ENCODE measurements at places on chromosomes 6 and 20.

DNA sequence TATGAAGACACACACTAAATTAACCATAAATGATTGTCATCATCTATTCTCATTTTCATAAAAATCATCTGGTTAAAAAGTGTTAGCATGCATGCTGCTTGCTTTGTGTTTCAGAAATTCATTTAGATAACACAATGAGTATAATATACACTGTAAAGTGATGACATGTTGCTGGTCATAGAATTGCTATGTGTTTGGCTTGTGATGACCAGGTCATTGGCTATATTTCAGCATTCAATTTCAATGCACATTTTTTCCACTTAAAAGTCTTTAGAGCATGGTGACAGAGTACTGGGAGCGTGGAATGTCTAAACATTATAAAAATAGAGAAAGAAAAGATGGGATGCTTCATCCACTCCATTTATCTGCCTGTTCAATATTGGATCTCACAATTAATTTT lies 1291.1 kb upstream of the MAP3K7 start:
- DNase-seq: no peak

- no peak for DNase-seq
Measured at GRCh38 chr6:139508023-139508422, 133.6 kb upstream of the CITED2 start.

- no peak for DNase-seq
Measured at GRCh38 chr20:43680981-43681380, 14.1 kb downstream of the MYBL2 start.

GRCh38 chr6:75794351-75794846 lies 45.4 kb downstream of the MYO6 start:
- DNase-seq: no peak

DNA sequence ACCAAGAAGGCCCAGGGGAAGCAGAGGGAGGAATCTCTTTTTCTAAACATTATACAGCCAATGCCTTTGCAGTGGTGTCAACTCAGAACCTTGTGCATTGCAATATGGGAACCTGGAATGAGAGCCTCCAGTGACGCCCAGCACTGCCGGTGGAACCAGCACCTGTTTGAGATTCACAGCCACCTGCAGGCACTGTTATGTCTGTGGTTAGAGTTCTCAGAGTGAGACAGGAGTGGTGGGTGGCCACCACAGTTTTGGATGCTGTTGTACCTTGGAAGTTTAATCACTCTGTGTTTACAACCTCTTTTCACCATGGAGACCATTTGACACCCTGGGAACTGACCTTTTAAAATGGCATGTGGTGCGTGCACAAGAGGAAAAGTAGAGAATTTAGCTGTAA lies 185.3 kb upstream of the KCNG1 start:
- DNase-seq: no peak

- peak; percentile 27 for DNase-seq
Measured at GRCh38 chr6:56699066-56699654, 56.5 kb upstream of the DST start.

- no peak for DNase-seq
Measured at GRCh38 chr6:101391772-101392585, 1.5 kb upstream of the GRIK2 start.

GRCh38 chr6:47275640-47276039 lies 34.1 kb downstream of the TNFRSF21 start:
- no peak for DNase-seq

- no peak for DNase-seq
Measured at GRCh38 chr6:128918886-128919285, 35.9 kb downstream of the LAMA2 start.

- no peak for DNase-seq
Measured at GRCh38 chr6:1363729-1364572, 25.4 kb upstream of the FOXF2 start.

DNA sequence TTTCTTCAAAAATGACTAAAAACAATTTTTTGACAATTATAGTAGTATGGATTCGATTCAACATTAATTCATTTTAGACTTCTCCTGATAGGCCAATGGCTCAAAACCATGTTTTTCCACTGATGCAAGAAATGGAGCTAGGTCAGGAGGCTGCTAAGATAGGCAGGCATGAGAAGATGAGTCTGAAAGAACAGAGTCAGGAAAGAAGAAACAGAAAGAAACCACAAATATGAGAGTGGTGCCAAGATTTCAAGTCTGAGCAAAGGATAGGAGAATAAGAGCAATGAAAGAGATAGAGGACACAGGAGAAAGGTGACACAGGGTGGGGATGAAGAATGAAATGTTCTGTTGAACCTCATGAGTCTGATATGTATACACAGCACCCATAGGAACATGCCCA lies 112.2 kb downstream of the TASP1 start:
- DNase-seq: no peak

DNA sequence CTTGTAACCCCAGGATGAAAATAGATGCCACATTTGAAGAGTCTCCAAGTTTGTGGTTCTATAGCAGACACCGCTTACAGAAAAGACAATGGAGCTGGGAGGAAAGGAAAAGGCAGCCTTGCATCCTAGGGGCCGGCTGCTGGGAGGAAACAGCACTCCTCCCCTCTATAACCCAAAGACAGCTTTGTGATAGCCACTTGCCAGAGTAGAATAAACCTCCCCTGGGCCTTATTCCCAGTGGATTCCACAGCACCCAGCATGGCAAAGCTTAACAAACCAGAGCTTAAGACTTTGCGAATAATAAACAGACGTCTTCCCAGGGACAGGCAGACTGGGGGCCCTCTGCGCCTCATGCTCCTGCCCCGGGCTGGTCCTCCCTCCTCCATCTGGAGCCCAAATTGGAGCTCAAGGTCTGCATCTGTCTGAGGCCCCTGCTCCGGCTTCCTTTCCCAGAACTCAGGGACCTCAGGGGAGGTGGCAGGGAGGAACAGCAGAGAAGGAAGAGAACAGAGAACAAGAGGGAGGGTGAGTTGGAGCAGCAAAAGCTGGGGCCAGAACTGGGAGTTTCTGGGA lies 8.8 kb upstream of the TAF8 start:
- no peak for DNase-seq

GRCh38 chr6:50935442-50935841 lies 116.8 kb downstream of the TFAP2B start:
- no peak for DNase-seq

DNA sequence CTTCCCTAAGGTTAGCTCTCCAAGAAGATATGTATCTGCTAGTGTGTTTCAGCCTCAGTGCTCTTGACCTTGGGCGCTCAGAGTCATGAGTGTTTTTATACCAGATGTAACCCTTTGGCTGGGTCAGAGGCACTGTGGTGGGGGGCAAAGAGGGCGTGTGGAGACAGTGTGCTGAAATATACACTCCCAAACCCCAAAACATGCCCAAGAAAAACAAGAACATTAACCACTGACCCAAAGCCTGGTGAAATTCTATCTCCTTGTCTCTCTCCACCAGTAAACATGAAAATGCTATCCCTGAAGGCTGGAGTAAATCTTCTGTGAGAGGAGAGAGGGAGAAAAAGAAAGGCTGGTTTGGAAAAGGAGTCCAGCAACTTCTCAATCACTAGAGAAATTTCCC lies 47.9 kb downstream of the ISM1 start:
- no peak for DNase-seq

DNA sequence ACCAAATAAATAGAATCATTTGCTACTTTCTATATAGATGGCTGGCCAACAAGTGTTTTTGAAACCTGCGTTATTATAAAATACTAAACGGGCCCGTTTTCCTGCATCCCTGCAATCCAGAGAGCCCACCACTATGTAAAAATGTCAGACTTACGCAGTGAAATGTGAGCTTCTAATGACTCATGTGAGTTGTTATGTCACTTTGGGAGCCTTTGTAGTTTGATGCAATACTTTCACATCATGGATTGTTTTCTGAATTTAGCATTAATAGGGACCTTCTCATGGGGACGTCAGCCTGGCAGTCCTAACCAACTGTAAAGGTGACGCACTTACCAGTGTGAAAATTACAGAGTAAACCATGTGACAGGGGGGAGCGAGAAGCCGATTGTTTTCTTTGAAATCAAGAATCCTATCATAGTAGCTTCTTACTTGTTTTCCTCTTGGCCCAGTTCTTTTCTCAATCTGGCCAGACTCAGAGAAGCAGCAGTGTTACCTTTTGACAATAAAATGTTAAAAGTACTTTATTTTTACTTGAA lies 75.3 kb downstream of the SSR1 start:
- DNase-seq: no peak

- DNase-seq: no peak
Measured at GRCh38 chr6:163705923-163706322, 291.4 kb downstream of the QKI start.

DNA sequence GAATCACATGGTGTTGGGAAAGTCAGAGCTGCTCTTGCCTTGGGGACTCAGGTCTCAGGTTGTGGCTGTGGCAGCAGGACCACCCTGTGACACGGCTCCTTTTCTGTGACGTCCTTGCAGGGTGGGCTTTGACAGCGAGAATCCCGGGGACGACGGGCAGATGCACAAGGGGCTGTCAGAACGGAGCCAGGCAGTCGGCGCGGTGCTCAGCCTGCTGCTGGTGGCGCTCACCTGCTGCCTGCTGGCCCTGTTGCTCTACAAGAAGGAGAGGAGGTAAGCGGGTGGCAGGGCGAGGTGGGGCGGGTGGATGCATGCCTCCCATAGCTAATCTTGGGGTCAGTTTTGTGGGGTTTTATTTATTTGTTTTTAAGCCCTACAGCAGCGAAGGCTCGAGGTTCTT lies 19.2 kb upstream of the SLC22A1 start:
- no peak for DNase-seq

DNA sequence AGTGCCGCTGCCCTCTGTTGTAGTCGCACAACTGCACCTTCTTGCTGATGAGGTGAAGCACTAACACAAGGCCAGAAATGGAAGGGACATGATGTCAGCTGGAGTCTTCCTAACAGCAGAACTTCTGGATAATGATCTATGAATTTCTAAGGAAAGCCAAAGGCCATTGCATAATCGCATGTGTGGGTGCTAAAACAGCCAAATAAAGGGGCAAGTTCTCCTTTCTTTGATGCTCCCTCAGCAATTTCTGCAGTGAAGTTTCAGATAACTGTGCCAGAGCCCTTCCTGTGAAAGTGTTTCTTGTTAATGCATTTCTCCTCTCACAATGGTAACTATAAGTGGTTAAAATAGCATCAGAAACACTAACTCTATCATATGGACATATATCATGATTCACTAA lies 8.0 kb upstream of the F13A1 start:
- DNase-seq: no peak

DNA sequence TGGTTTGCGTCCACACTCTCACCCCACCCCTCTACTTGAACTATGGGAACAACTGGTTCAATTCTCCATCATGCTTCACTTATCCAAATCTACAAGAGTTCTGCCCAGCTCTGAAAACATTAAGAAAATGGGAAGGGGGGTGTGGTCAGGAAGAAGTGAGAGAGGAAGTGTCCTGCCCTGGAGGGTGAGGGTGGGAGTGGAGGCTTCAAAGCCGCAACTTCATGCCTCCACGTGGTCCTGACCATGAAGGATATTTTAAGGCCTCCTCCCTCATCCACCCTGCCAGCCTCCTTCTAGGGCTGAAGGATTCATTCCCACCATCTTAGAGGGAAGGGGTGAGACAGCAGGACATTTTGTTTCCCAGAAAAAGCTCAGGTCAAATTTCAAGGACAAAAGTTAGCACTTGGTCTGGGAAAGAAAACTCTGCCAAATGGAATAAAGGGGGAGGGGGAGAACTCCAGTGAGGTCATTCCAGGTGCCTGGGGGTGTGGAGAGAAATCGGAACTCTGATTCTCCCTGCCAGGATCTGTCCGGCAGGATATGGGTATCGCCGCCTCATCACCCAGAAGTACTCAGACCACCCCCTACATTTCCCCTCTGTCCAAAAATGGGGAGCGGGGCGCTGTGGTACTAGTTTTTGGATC lies 4.9 kb downstream of the RIMS4 start:
- DNase-seq: no peak

DNA sequence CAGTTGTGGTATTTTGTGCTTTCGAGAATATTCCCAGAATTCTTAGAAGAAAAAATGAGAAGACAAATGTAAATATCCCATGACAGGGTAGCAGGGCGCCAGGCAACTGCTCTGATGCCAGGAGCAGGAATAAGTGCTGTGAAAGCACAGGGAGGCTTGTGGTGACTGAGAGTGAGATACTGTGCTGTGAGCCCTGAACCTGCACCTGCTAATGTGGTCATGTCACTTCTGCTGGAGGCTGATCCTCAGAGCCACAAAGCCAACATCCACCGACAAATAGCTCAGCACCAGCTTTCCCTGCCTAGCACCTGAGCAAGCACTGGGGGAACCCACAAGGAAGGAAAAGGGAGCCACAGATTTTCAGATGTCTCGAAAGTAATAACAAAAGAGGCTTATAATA lies 368.6 kb upstream of the CDH4 start:
- no peak for DNase-seq

GRCh38 chr6:24394780-24395437 lies 7.8 kb upstream of the MRS2 start:
- peak; percentile 53 for DNase-seq

GRCh38 chr6:116616737-116617053 lies 416 bp downstream of the RSPH4A start:
- DNase-seq: peak; percentile 6

DNA sequence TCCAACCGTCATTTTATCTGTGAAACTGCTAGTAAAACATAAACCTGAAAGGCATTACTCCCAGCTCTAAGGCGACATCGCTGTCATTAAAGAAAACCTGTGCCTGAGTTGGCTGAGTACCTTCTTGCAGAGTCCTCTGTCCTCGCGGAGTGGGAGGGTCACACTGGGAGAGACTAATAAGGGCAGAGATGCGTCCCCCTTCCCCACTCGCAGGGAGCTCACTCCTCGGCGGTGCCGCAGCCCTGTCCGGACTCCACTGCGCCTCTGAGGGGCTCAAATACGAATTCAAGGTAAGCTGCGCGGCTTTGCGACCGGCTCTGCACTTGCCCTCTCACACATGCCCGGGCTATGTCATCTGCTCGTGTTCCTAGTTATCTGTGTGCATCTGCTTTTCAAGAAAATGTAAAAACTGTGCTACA lies at the start of gene COL19A1:
Gene COL19A1, plus strand, starts transcription at position 206 of the 419 bp plus-strand sequence. CDS start 13,012 bp downstream, outside the sequence.
- no peak for DNase-seq

DNA sequence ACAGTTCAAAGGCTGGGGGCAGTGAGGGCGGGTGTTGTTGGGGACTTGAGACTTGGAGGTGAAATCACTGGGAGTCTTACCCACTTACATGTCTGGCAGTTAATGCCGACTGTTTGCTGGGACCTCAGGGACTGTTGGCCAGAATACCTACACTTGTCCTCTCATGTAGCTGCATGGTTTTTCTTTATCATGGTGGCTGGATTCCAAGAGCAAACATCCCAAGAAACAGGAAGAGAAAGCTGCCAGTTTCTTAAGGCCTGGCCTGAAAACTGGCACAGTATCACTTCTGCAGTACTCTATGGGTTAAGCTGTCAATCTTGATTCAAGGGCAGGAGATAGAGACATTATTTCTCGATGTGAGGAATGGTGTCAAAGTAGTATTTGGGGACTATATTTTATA lies 19.8 kb upstream of the C6orf62 start:
- no peak for DNase-seq

- DNase-seq: no peak
Measured at GRCh38 chr6:37306624-37307222, 47.1 kb upstream of the RNF8 start.

GRCh38 chr6:156652231-156652750 lies 124.9 kb upstream of the ARID1B start:
- no peak for DNase-seq

DNA sequence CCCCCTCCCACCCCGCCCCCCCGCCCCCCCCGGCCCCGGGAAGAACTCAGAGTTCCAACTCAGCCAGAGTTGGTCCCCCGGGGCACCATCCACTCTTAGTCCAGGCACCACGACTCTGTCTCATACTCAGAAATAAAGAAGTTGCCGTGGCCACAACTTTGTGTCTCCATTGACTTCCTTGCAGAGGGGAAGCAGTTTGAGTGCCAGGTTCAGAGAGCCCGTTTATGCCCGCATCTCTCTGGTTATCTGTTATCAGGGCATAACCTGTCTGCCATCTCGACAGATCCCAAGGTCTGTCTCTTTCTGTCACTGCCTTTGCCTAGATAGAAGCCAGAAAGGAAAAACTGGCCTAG lies 605 bp downstream of the CDC5L start:
- no peak for DNase-seq

Data from RWPE1 (cell line).